ENCODE measurements at places on chromosomes 3 and 15. TPM values are rescaled to one million over a fixed set of nuclear protein-coding genes. Genes with fewer than 3 reads are reported as not detected.
A peak's percentile ranks its signal among the peaks of the same experiment; 100 is the strongest.

The PCSK6 gene
- 4.7 TPM for total RNA-seq

The INSYN1 gene
- 5.1 TPM for total RNA-seq

The RBM6 gene
- 72.7 TPM for total RNA-seq

The SYNPR gene
- 0.24 TPM for total RNA-seq

The NXPE3 gene
- 5.6 TPM for total RNA-seq

The MED12L gene
- 7.9 TPM for total RNA-seq

The EIF4E3 gene
- 3.4 TPM for total RNA-seq

The RFTN1 gene
- 0.81 TPM for total RNA-seq

The FEZF2 gene
- 0.14 TPM for total RNA-seq

The SLC15A2 gene
- total RNA-seq, result 1.7 TPM

The P2RY12 gene
- 0.10 TPM for total RNA-seq

The TUSC2 gene
- total RNA-seq, result 42.1 TPM

The GOLGA6A gene
- 4.7 TPM for total RNA-seq

The COL8A1 gene
- total RNA-seq, result 1.2 TPM

The SMAD6 gene
- total RNA-seq, result 24.8 TPM

The A4GNT gene
- not detected for total RNA-seq

The LIPC gene
- not detected for total RNA-seq

The CCRL2 gene
- not detected for total RNA-seq

The CCR9 gene
- not detected for total RNA-seq

DNA sequence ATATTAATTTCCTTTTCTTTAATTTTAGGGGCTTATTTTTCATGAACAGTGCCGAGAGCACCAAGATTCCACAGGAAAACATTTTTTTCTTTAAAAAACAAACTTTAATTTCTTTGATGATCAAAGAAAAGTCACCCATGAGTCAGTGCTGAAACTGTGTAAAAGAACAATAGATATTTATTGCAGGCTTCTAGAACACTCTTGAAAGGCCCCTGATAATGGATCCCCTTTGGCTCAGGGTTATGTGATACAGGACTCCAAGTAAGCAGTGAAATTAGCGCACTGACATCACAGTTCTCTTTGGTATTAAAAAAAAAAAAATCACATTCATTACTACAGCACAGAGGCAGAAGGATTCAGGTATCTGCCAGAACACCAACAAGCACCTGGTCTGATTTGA is 66.1 kb upstream of the MYZAP start:
- DNase-seq, result no peak

DNA sequence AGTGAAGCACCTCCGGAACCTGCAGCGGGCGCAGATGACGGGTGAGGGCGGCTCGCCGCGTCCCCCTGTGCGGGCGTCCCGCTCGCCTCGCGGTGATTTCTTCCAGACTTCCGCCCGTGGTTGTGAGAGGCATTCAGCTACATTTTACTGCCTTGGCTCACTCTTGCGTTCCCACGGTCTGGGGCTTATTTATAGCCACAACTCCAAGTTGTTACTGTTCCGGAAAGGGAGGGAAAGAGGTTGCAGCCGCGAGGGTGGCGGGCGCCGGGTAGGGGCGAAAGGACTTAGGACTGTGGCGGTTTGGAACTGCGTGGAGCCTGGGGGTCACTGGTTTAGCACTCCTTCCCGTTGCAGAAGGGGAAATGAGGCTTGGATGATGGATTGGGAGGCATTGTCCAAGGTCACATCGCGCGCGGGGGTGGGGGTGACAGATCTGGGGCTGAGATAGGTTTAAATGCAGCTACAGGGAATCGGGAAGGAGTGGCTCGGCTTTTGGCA is 1.1 kb downstream of the HES1 start:
- no peak for DNase-seq

DNA sequence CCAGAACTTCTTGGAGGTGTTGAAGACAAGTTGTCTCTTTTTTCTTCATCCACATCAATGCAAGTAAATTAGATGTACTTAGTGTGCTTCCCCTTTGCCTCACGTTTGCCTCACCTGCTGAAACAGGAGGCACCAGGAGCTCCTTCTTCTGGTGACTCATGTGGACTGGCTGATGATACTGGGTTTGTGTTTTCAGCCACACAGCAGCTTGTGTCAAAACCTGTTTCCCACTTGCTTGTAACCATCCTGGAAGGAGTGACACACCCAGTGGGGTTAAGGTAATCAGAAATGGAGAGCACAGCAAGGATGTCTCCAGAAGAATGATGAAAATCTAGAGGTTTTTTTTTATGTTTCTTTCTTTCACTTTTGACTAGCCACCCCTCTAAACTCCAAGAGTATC is 143.3 kb upstream of the RBMS3 start:
- DNase-seq, result no peak

GRCh38 chr3:152309031-152309430 is 40.3 kb downstream of the MBNL1 start:
- DNase-seq, result no peak

- DNase-seq, result no peak
These were observed 129.5 kb upstream of the BHLHE40 start for GRCh38 chr3:4849739-4850138.

GRCh38 chr15:77870195-77871065 is 207.1 kb downstream of the TBC1D2B start:
- peak; percentile 92 for DNase-seq

DNA sequence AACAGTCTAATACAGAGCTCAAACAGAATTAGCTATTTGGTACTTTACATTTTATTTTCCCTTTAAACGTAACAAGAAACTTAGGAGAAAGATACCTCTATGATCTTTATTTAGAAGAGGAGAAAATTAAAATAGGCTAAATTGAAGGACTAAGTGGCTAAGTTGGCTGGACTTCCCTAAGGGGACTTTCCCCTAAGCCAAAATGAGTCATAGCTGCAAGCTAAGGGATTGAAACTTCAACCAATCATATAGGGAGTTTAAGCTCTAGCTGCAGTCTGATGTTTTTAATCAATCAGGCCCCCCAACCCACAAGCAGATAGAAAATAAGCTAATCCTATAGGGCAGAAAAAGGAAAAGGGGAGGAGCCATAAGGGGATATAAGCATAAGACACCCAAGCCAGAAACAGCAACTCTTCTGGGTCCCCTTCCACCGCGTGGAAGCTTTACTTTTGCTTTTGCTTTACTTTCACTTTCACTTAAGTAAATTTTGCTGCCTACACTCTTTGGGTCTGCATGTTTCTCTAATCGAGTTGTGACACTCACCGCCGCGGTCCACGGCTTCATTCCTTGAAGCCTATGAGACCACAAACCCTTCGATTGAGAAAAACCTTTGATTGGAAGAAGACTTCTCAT is 1108.5 kb upstream of the EPHA6 start:
- no peak for DNase-seq

- no peak for DNase-seq
These were observed 26.0 kb downstream of the CPNE4 start for GRCh38 chr3:132008837-132009236.

DNA sequence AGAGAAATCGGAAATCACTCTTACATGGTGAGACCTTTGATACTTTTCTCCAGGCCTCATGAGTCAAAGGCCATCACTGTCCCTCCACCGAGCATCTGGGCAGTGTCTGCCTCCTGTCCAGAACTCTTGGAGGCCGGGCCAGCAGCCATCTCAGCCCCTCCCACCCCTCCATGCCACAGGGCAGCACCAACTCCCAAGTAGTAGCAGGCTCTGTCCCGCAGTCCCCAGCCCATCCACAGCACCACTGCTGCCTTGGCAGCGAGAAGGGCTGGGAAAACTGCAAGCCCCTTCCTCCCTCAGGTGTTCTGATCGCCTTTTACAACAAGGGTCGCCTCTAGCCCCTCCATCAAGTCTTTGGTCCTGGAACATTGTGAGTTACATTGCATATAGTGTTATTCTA is 5.5 kb downstream of the LYSMD4 start:
- no peak for DNase-seq

GRCh38 chr15:73921254-73921925 is 4.9 kb upstream of the LOXL1 start:
- DNase-seq, result no peak

DNA sequence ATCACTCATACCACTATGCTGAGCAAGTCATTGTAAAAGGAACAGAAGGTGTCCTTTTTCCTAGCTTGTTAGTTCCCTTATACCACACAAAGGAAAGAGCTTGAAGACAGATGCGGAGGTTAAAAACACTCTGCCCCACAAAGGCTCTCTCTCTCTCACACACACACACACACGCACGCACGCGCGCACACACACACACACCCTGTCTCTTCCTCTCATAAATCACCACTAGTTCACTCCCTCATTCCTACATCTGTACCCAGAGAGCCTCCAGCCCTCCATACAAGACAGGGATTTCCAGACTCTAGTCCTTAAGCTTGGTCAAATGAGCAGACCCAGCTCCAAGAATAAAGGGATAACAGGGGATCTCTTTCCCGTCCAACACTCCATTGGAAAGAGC is 120.1 kb upstream of the THBS1 start:
- DNase-seq, result no peak

DNA sequence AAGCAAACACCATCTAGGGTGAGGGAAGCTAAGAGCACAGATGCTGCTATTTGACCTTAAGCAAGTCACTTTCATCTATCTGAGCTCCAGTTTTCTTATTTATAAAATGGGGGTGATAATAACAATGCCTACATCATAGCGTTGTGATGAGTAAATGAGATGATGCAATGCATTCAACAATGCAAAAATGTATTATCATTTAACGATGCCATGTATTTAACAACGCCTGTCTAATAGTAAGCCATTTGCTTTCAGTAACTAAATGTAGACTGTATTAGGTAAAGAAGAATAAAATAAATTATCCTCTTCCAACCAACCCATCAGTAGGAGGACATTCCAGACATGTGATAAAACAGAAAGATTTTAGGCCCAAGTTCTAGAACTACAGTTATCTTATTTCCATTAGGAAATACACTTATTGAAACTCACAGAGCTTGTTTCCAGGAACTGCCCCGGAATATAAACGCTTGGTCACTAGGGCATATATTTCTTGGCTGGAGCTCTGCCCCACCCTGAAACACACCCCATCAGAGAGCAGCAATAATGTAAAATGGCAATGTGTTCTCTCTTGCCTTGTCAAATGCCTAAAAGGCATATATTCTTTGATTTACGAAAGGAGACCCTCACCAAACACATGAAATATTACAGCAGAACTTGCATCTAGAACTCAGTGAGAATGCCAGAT is 128.3 kb downstream of the LIPC start:
- no peak for DNase-seq

GRCh38 chr3:46829699-46830208 is 33.5 kb downstream of the MYL3 start:
- DNase-seq, result no peak

DNA sequence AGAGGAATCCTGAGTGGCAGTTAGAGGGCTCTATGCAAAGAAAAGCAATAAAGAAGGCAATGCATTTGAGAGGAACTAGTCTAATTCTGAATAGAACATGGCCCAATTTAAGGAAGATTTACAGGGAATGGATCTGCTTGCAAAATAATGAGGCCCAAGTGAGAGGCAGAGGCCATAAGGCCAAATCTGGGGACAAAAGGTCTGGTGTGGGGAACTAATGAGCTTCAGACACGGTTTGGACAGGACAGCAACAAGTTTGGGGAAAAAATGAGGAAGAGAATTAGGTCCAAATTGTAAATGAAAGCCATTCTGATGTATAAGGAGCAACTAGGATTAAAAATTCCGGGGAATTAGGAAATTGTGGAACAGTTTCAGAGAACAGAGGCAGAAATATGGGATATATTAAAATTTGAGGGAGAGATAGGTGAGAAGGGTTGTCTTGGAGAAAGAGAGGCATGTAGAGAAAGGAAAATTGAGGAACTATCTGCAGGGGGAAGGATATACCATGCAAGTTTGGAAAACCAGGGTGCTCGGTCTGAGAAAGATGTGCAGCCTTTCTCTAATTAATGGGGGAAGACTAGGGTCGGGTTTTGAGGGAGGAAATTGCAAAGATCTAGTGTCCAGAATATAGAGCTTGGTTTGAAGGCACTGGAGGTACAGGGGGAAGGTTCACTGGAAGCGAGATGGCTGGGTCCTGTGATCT is 73.8 kb downstream of the RBPMS2 start:
- no peak for DNase-seq

GRCh38 chr3:47849699-47850563 is 47.0 kb downstream of the DHX30 start:
- peak; percentile 69 for DNase-seq

- DNase-seq, result no peak
These were observed 4.6 kb downstream of the VPS8 start for GRCh38 chr3:184816614-184817013.

DNA sequence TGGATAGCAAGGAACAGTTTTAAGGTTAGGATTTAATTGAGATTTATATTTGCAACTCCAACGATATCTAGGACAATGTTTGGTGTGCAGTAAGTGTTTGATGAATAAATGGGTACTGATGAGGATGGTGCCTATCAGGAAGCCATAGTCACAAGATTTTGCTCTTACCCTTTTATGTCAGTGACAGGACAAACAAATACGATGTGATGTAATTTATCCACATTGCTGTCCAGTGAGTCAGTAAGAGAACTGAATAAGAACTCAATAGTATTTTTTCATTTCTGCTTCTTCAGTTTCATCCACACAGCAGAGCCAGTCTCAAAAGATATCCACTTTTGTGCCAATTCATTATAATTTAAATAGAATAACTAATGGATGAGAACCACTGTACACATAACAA is 18.5 kb downstream of the C3orf85 start:
- DNase-seq, result no peak

DNA sequence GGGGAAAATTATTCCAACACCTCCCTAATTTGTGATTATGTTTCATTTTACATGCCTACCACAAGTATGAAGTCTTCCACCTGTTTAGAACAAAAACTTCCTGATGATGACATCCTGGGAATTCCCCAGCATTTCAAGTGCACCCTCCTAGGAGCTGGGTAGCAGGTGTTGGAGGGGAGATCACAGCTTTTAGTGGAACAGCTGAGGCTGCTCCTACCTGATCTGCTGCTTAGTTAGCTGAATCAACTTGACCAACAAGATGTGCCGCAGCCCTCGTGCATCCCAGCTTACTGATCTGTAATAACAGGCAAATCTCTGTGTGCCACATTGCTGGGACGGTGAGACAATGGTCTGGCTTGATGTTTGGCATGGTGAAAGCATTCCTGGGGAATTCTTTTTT is 29.7 kb downstream of the TRAK1 start:
- no peak for DNase-seq

All from H7 (cell line).